ENCODE measurements at places on chromosomes 11 and 22.

DNA sequence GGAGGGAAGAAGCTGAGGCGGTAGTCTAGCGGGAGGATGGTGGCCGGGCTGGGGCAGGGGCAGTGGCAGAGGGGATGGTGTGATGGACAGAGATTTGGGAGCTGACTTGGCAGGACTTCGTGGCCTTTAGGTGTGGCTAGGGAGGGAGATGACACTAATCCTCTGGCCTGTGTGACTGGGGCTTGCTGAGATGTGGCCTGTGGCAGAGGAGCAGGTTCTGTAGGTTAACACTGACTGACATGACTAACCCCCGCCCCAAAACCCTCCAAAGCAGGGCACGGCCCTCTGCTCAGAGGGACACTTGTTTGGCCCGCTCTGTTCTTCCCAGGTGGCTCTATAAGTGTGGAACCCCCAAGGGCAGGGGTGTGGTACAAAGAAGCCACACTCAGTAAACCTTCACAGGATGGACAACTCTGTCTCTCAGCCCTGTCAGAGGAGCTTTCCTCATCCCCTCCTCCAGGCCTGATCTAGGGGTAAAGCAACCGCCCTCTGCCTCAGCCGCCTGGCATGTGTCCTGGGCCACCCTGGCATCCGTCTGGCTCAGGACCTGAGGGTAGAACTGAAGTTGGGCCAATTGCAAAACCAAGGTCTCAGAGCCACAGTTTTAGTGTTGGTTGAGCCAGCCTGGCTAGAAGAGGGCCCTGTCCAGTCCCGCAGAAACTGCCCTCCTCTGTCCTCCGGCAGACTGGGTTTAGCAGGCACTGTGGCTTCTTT lies 15.6 kb downstream of the TOM1 start:
- DNase-seq, result no peak

DNA sequence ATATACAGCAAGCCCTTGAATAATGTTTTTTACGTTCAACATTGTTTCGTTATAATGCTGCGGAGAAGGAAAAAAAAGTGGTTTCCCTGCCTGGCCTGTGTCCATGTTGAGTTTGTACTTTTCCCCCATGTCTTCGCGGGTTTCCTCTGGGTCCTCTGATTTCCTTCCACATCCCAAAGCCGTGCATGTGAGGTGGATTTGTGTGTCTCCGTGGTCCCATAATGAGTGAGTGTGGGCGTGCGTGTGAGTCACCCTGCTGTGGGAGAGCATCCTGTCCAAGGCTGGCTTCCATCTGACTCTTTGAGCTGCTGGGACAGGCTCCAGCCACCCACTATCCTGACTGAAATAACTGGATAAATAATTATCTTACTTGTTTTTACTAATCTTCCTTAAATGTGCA lies 29.6 kb upstream of the SNX19 start:
- peak; percentile 64 for DNase-seq

DNA sequence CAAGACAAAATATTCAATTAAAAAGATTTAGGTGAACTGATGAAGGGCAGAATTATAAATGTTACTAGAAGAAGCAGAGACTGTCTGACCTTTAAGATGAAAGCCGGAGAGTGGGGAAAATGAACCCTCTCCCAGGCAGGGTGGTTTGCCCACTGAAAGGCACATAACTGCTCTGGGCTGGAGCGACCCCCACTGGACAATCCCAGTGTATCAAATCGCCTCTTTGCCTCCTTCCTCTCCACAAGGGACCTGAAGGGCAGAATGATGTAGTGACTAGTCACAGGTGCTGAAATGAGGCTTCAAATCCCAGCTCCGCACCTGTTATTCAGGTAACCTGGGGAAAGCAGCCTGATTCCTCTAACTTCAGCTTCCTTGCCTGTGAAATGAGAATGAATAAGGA lies 69.0 kb downstream of the EFCAB6 start:
- DNase-seq, result no peak

GRCh38 chr11:111944651-111945051 lies 7.5 kb downstream of the DIXDC1 start:
- DNase-seq, result peak; percentile 92

Measured in non-pigmented ciliary epithelial cell (primary cell).